ENCODE measurements at places on chromosomes 3 and 15.

- no peak for DNase-seq
Measured at GRCh38 chr3:103393395-103394186, 958.8 kb downstream of the ZPLD1 start.

DNA sequence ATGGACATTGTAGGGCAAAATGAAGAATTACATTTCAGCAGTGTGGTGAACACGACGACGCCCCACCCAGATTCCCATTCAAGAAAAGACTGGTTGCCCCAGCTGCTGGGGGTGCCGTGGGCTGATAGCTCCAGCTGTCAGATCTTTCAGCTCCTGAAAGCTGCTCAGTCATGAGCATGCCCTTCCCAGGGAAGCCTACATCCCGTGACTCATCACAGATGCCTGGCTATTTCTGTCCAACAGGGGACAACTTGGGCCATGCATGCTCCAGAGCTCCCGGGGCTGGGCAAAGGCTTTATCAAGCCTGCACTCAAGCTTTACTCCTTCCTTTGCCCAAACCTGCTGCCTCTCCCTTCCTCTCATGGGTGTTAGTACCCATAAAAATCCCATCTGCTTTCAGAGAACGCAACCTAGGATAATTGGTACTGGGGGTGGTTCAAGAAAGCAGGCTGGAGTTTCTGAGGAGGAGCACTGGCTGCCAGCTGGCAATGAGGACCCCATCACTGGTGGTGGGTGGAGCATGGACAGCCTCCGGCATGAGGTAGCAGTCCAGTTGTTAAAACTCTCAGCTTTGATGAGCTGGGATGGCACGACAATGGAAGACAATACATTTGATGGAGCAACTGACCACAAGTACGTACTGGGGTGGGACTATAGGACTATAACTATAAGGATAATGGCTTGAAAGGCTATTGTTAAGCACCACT is 16.4 kb upstream of the ST8SIA2 start:
- DNase-seq: no peak

DNA sequence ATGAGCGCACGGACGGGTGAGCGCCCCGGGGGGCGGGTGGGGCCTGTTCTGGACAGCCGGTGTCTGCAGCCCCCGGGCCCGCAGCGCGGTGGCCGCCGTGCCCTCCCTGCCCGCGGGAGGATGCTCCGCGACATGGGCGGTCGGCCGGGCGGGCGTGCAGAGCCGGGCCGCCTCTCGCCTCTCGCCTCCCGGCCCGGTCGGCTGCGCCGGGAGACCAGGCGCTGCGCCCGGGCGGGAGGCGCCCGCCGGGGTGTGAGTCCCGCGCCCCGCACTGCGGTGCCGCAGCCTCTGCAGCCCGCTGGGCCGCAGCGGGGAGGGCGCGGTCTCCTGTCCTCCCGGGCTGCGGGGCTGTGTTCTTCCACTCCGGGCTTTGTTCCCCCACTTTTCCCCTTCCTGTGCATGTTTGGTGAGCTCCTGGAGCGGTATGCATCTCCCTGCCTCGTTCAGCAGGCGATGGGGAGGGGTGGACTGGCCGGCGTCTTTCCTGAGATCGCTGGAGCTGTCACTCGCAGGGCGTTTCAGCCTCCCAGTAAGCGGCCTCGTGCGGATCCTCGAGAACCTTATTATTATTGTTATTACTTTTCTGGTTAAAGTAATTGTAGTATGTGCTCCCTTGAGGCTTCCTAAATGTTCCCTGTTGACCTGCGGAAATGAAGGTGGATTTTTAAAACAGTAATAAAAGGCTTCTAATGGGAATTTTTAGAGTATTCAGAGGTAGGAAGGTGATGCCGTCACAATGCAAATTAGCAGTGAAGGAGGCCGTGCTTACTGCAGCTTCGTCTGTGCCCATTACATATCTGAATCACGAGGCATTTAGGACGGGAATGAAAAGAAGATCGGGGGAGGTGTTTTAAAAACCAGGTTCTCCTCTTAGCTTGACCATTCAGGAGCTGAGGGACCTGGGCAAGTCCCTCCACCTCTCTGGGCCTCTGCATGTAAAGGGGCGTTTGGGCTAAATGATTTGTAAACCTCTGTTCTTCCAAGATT is 593 bp downstream of the TMOD2 start:
- no peak for DNase-seq

- DNase-seq: no peak
Measured at GRCh38 chr3:135311699-135312098, 516.6 kb downstream of the EPHB1 start.

GRCh38 chr3:129116482-129116946 is 5.1 kb downstream of the RAB43 start:
- DNase-seq: no peak

DNA sequence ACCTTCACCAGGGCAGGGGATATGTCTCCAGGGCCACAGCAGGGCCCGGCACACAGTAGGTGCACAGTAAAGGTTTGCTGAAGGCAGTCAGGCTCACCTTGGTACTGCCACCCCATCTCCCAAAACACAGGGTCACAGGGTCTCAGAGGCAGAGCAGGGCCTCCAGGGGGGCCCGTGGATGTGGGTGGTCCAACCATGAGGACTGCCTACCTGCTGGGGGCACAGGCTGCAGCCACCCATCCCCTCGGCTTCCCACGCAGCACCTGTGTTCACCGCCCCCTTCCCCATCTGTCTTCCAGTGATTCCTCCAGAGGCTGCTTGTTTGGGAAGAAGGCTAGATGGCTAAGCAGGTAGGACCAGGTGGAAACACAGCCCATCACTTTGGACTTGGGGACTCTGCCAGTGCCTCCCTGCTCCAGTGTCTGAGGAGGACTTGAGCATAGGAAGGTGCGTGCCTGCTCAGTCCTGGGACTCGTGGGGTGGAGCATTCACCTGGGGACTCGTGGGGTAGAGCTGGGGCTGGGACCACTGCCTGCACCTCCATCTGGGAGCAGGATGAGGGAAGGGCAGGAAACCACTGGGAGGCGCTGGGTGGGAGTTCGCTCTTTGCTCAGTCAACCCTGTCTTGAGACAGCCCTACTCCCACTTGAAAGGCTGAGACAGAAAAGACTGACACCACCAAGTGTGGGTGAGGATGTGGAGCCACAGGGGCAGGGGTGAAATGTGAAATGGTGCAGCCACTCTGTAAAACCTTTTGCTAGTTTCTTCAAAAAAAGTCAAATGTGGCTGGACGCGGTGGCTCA is 18.8 kb upstream of the PLXND1 start:
- no peak for DNase-seq

GRCh38 chr15:85541744-85542143 is 161.3 kb downstream of the AKAP13 start:
- DNase-seq: no peak

- DNase-seq: no peak
Measured at GRCh38 chr15:49320351-49320750, 102.7 kb upstream of the FGF7 start.

DNA sequence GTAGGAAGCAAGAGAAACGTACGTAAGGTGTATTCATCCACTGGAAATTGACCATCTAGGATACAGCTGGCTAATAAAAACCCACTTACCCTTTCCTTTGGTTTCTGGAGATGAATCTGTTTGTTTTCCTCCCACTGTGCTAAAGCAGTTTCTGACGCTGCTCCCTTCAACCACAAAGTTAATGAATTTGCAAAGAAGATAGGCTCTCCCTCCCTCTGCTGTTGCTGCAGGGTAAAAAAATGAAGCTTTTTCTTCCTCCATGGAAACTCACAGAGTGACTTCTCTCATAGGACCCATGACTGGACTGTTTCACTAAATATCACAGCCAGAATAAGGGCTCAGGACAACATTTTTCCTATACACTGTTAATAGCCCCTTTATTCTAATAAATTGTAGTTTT is 172.1 kb upstream of the LRRN1 start:
- DNase-seq: no peak

DNA sequence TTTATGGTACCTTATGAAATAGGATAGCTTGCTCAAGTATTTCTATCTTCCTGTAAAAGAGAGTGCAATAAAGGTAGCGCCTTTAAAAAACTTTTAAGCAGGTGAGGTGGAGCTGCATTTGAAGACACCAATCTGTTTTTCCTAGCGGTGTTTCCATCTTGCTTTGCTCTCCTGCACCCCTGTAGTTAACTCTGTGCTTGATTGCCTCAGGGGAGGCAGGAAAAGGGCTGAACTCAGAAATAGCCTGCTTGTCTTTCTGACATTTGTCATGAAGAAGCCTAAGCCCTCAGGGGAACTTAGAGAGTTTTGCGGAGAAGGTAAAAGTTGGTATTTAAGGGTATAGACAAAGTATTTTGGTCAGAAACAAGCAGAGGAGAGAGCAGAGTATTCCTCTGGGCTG is 63.0 kb upstream of the TPRG1 start:
- no peak for DNase-seq

DNA sequence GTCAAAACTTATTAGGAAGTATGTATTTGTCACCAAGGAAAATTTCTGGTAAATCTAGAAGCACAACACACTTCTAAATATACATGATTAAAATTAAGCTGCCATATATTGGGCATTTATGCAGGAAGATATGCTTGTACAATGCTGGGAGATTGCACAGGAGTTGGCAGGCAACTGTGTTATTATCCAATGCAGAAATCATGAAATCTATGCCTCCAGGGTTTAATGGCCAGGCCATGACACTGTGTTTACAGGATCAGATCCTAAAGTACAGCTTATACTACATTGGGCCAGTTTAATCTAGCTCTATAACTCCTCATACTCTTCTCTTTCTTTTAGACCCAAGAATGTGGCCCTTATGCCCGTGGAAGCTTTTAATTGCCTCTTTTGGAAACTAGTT is 391.4 kb upstream of the DPH6 start:
- no peak for DNase-seq

DNA sequence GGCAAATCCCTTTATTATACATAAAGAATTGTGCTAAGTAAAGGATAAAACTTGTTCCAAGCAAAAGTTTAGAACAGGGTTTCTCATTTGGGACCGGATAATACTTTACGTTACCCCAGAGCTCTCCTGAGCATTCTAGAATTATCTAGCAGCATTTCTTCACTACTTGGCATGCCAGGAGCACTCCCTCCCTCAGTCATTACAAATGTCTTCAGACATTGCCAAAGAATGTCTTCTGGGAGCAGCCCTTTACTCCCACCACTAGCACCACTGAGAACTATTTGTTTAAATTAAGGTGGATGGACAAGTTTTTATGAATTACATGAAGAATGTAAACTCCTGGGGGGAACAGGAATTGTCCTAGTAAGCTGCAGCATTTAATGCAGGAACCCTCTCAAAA is 516.4 kb downstream of the GBE1 start:
- no peak for DNase-seq

- no peak for DNase-seq
Measured at GRCh38 chr3:50316657-50317242, 5.8 kb downstream of the HYAL2 start.

GRCh38 chr15:53404930-53405493 is 354.5 kb downstream of the WDR72 start:
- DNase-seq: no peak

DNA sequence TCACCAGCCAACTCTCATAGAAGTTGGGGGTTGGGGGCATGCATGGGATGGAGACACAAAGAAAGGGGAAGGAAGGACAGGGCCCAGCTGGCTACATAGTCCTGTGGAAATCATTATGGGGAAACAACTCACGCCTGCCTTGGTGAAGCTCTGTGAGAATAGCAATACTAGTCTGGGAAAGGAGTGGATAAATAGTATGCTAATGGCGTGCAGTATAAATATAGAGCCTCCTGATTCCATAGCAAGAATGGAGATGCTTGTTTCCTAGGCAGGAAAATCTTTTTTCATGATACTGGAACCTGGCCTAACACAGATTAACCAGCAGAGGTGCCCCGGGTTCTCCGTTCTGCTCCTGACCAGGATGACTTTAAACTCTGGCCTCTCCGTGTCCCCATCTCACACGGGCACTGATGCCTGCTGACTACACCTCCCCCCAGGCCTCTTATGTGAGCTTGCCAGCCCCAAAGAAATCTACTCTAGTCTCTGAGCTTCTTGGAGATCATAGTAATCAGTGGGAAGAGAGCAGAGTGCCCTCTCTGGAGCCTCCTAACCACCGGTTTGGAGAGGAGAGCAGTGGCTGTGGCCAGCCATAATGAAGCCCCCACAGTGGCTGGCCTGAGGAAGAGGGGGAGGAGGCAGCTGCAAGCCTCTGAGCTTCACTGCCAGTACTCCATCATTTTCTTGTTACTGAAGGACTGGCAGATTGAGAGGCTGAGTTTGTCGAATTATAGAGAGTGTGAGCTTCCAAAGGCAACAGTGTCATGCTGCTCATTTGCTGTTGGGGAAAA is 355.0 kb upstream of the SEMA6D start:
- DNase-seq: no peak

DNA sequence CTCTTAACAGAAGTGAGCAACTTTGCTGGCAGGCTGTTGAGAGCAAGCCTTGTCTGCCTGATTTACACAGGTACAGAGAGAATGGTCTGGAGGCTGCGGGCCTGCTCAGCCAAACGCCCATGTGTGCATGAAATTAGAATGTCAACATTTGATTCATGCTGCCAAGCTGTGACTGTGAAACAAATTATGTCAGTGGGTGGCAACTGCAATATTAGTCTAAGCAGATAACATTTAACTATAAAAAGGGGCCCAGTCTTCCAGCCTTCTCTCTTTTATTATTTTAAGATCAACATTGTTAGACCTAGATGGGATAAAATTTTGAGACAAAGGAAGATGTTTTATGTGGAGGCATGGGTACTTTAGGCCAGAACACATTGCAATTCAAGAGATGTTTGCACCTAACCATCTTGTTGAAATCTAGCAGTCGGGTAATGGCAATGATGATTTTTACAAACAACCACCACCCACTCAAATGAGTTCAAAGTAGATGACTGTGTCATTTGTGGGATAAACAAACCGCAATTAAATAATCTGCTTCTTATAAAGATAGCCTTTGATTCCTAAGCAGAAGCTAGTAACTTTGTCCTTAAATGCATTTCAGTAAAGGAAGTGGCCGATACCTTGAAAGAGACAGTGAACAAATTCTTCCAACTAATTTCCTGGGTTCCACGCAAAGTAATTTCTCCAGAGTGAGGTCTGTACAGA is 70.2 kb downstream of the FOXB1 start:
- DNase-seq: no peak

GRCh38 chr15:77185242-77185785 is 114.4 kb upstream of the TSPAN3 start:
- no peak for DNase-seq

DNA sequence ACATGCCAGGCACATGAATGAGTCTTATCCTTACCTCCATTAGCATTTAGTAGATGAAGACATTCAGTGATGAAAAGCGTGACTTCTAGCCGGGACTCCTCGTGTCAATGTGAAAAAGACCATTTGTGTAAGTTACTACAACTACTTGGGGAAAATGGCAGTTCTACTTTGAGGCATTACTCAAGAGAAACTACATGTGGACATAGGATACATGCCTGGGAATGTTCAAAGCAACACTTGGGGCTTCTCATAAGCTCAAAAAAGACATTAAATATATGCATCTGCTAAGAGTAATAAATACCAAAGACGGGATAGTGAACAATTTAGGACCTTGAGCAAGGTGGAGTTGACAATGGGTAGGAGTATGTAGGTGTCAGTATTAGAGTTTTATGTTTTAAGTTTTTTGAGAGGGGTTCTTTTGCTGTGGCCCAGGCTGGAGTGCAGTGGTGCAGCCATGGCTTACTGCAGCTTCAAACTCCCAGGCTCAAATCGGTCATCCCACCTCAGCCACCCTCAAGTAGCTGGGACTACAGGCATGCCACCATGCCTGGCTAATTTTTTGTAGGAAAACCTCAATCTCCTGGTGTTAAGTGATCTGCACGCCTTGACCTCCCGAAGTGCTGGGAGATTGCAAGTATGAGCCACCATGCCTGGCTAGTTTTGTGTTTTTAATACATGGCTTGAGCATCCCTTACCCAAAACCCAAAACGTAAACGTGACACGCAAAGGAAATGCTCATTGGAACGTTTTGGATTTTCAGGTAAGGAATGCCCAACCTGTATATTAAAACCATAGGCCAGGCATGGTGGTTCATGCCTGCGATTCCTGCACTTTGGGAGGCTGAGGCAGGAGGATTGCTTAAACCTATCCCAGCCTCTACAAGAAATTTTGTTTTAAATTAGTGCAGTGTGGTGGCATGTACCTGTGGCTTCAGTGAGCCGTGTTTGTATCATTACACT is 3.9 kb downstream of the RPLP1 start:
- DNase-seq: no peak
